ENCODE measurements at places on chromosomes 2 and 18.

- DNase-seq = no peak
These were observed 912.5 kb upstream of the CRIM1 start for GRCh38 chr2:35443087-35443486.

GRCh38 chr2:239792405-239793084, 232.6 kb downstream of the NDUFA10 start:
- DNase-seq = no peak

GRCh38 chr2:27621524-27621923, 7.3 kb downstream of the CCDC121 start:
- DNase-seq = no peak

DNA sequence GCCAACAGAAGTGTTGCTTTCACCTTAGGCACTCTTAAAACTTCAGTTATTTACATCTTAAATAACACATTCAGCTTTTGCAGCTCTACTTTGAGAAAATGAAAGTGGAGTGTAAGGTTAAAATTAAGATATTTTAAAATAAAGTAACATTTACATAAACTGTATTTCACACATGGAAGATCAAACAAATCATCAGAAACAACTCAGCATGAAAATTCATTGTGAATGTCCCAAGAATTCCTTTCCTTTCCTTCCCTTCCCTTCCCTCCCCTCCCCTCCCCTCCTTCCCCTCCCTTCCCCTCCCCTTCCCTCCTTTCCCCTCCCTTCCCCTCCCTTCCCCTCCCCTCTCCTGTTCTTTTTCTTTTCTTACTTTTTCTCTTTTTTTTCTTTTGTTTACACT, 238.0 kb upstream of the DOK6 start:
- DNase-seq = no peak

DNA sequence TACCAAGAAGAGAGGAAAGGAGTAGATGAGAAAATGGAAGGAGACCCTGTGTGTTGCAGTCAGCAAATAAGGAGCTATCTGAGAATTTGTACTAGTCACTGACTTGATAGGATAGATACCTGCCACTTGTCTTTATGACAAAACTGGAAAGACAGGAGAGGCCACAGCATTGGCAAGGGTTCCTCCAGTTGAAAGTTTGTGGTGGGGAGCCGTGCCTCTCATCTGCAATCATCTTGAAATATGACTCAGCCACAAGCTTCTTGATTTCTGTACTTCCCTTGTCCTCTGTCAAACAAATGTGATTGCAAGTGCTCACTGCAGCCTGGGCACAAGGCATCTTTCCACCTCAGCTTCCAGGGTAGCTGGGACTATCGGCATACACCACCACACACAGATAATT, 99.1 kb downstream of the GREB1L start:
- DNase-seq = peak; percentile 6

DNA sequence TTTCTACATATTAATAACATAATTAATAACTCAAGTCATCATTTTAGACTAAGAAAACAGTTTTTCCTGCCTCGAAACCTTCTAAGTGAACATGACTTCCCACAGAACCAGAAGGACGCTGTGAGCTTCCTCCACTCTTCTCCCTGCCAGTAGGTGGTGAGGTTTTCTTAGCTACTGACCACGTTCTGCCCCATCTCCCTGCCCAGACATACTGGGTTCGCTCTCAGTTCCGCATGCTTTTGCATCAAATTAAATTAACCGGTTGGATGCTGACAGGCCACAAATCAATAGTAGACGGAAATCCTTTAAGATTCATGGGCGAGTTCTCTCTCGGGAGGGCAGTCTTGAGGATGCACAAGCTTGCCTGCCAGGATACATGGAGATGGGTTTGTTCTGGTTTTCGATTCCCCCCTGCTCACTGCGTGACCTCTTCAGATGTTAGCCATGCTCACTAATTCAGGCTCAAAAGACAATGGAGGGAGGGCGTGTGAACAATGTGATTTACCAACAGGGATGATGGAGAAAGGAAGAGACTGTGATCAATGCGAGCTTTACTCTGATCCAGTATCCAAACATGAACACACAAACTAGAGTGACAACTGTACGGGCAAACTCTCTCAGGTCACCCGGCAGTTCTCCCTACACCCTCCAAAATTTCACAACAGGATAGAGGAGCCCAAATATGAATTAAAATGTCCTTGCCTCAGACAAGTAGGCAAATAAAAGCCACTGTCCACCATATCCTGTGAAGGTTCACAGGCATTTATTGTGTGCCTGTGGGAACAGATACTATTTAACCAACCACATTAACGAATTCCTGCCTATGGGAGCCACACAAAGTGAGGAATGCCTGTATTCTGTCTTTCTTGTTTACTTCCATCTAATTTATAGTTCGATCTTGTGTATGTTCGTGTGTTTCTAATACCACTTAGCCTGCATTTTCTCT, 375.7 kb downstream of the EIPR1 start:
- no peak for DNase-seq

- no peak for DNase-seq
These were observed 22.5 kb downstream of the INPP4A start for GRCh38 chr2:98467082-98467536.

DNA sequence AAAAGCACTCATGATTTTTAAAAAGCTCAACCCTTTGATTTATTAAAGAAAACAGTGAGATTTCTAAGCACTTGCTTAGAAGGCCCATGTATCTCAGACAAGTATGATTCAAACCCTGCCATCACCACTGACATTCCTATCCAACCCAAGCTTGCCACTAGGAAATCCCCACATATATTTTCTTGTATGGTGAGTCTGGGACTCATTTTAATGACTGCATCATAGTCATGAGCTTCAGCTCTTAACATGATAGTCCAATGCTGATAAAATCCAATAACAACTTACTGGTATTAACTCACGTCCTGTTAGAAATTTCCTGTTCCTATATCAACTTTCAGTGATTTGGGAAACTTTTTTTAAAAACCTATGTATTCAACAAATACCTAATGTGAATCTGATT, 39.4 kb upstream of the NCKAP5 start:
- DNase-seq = peak; percentile 81

- peak; percentile 57 for DNase-seq
These were observed 487.4 kb downstream of the ZEB2 start for GRCh38 chr2:144032566-144032965.

- no peak for DNase-seq
These were observed 38.4 kb downstream of the SLC9A2 start for GRCh38 chr2:102657770-102658169.

GRCh38 chr2:158459161-158460003, 2.6 kb downstream of the PKP4 start:
- DNase-seq = no peak

GRCh38 chr2:223101340-223102039, 49.5 kb downstream of the KCNE4 start:
- DNase-seq = peak; percentile 51

- no peak for DNase-seq
These were observed 107.5 kb upstream of the SPATS2L start for GRCh38 chr2:200199005-200199404.

- no peak for DNase-seq
These were observed 158.8 kb downstream of the NDUFA10 start for GRCh38 chr2:239866350-239866749.

- no peak for DNase-seq
These were observed 15.5 kb downstream of the MROH2A start for GRCh38 chr2:233793465-233794127.

DNA sequence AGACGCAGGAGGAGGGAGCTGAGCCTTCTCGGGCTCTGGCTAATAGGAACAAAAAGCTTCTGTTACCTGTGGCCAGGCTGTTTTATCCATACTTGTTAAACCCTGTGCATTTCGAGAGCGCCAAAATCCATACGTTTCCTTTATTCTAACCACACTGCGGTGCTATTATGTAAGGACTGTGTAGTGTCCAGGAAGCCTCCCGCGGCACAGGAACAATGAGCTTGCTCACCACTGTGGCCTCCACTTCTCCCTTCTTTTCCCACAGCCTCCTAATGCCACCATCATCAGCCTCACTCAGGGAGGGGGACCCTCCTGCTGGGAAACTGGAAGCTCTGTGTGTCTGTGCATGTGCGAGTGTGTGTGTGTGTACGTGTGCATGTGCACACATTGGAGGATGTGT, 268.5 kb downstream of the HAUS1 start:
- no peak for DNase-seq

DNA sequence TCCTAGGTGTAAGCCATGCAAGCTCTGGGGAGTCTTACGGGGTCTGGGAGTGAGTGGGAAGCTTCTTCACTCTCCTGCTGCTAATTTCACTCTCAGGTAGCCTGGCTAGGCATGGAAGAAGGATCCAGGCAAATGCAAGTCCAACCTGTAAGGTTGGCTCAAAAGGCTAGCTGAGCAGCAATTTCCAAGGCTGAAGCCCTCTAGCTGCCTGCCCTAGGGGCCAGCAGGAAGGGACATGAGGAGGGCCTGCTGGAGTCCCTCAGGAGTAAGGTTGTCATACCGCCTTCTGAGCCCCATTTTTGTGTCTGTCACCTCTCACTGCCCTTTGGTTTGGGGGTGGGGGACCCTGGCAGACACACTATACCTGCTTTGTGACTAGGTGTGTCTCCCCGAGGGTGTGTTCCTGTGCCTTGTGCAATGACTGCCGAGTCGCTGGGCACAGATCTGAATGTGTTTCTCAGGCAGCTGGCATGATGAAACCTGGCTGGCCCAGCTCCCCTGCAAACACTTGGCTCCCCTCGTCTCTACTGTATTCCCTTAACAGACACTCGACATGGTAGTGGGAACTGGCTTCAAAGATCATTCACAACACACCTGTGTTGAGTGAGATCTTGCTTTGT, 123.9 kb upstream of the FAM136A start:
- DNase-seq = no peak

DNA sequence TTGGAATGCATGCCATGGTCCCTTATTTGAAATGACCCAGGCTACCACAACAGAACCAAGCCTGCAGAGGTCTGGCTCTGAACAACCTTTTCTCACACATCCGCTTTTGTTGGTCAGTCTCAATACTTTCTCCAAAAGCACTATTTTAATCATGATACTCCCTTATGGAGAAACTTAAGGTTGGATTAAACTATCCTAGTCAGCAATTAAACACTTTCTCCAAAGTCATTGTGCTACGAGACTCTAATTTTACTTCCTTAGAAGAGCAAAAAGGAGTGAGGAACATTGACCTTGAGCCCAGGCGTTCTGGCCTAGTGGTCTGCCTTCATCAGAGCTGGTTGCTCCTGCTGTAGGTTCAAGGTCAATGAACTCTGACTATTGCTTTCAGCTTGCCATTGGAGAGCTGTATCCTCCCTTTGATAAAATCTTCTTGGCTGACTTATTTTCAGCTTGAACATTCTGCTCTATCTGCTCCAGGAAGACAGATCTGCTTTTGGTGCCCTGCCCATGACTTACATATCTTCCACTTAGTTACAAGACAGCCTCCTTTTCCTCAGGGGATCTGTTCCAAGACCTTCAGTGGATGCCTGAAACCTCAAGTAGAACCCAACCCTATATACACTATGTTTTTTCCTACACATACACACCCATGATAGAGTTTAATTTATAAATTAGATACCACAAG, 91.2 kb downstream of the NCKAP5 start:
- DNase-seq = no peak

DNA sequence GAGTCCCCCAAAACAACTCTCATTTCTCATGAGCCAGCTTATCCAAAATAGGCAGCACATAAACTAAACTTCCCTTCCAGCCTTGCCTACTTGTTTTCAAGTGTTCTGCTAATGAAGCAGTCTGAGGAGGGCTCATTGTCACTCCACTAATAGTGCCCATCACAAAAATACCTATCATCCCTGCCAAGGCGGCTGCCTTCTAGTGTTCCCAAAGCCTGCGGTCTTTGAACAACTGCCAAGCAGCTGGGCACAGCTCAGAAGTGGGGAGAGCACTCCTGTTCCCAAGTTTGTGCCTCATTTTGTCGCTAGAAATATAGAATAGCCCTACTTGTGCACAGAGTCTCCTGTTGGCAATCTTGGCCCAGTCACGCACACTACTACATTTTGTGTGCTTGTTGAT, 50.3 kb downstream of the DTNA start:
- DNase-seq = no peak

DNA sequence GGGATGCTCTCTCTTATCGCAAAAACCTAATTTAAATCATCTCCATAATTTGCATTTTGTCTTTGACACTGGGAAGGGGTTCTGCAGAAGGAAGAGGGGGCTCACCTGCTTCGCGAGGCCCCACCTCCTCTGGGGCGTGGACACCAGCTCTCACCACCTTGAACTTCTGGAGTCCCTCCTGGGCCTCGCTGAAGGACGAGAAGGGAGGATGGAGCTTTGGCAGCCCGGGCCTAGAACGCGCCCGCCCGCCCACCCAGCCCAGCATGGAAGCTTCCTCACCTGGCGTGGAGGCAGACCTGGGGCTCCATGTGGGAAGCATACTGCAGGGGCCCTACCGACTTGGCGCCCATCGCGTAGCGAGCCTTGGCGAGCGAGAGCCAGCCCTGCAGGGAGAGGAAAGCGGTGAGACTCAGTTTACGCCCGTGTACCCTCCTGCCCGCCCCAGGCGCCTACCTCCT, 1.1 kb upstream of the IMP4 start:
- no peak for DNase-seq

GRCh38 chr2:153213022-153213421, 265.5 kb downstream of the RPRM start:
- DNase-seq = no peak

GRCh38 chr2:124402274-124402673, 377.2 kb downstream of the CNTNAP5 start:
- DNase-seq = no peak

DNA sequence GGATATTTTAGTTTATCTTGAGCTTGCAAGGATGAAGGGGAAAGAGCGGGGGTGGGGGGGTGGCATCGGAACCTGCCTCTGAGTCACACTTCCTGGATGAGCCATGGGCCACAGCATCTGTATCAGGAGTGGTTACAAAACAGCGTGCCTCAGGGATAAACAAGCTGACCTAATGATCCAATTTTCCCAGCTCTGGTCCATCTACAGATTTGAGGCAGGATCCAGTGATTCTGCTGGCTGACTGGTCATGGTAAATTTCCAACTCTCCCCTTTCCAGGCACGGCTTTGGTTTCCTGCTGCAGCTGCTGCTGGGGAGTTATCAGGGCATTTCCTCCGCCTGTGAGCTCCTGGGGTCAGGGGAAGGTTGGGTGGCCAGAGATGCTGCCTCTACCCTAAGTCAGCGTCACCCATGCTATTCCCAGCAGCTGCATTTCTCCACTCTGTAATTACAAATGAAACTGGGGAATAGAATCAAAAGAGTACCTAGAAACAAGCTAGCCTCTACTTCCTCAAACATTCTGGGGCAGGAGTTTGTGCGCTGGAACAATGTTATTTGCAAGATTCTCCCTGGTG, 4.7 kb upstream of the HPCAL1 start:
- DNase-seq = peak; percentile 92

DNA sequence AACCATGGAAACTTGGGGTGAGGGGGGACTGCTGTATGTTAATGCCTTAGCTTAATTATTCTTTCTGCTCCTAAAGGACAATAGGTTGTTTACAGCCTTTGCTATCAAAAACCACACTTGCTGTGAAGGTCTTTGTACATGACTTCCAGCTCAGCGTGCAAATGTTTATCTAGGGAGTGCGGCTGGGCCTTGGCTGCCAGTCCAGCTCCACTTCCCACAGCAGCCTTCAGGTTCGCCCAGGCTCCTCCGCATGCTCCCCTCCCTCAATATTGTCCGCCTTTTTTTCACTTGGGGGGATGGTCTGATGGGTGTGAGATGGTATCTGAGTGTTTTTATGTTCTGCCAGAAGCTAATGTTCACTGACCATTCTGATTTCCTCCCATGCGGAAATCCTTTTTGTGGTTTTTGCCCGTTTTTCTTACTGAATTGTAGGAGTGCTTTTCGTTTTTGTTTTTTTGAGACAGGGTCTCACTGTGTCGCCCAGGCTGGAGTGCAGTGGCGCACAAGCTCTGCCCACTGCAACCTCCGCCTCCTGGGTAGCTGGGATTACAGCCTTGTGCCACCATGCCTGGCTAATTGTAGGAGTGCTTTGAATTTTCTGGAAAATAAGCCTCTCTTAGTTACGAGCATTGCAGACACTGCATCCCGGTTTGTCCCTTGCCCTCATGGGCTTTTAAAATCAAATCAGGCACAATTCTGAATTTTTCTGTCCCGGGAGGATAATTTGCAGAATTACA, 28.8 kb downstream of the SH3BP4 start:
- DNase-seq = peak; percentile 59

All from iris pigment epithelial cell (primary cell).